Adipocyte (in vitro differentiated cells): ENCODE measurements at places on chromosomes 2 and 18.

- DNase-seq = no peak
These were observed 43.7 kb upstream of the NCK2 start for GRCh38 chr2:105701042-105701441.

- peak; percentile 57 for DNase-seq
These were observed 1.3 kb downstream of the PTPN2 start for GRCh38 chr18:12882453-12883371.

DNA sequence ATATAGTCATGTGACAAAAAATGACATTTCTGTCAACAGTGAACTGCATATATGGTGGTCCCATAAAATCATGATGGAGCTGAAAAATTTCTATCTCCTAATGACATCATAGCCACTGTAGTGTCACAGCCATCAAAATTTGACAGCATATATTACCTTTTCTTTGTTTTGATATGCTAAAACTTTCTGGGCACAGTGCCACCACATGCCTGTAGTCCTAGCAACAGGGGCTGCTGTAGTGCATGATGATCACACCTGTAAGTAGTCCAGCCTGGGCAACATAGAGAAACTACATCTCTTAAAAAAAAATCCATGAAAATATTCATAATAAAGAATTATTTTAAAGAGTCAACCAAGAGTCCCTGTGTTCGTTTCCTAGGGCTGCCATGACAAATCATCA is 155.5 kb upstream of the SERTAD2 start:
- no peak for DNase-seq

DNA sequence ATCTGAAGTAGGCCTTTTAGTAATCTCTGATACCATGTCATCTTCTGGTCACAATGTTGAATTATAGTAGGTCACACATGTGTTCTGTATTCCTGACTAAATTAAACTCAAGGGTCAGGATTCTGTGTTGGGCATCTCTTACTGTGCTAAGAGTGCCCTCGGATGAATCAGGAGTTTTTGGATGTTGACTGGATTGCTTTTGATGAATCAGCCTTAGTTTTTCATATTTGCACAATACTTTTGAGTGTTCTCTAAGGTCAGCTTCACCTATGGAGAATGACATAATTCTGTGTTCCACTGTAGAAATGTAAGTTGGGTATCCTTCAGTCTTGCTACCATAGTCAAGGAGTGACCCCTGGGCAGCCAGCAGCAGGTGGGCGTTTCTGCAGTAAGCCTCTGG is 190.1 kb downstream of the PTPRM start:
- DNase-seq = no peak

GRCh38 chr2:128237081-128237534 is 81.6 kb downstream of the HS6ST1 start:
- DNase-seq = peak; percentile 53

GRCh38 chr18:11969904-11970835 is 11.1 kb upstream of the IMPA2 start:
- no peak for DNase-seq

- no peak for DNase-seq
These were observed 58.9 kb upstream of the ARL4C start for GRCh38 chr2:234555616-234556249.

DNA sequence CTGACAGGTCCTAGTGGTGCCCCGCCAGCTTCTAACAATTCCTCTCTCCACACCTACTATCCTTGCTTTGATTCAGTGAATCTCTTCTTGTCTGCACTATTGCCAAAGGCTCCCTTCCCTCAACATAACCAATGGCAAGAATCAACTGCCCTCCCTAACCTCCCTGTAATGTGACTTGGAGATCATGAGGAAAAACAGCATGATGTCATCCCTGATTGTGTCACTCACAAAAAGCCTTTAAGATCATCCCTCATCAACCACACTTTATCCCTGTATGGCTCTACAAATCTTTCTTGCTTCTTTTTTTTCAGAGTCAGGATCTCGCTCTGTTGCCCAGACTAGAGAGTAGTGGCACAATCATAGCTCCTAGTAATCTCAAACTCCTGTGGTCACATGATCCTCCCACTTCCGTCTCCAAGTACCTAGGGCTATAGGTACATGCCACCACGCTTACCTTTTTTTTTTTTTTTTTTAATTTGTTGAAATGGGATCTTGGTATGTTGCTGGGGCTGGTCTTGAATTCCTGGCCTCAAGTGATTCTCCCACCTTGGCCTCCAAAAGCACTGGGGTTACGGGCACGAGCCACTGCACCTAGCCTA is 19.7 kb downstream of the SAP130 start:
- DNase-seq = no peak

GRCh38 chr2:38708900-38709566 is 42.1 kb downstream of the SRSF7 start:
- DNase-seq = no peak

GRCh38 chr2:5412001-5412400 is 280.2 kb upstream of the SOX11 start:
- DNase-seq = no peak

GRCh38 chr2:71721362-71721665 is 268.0 kb downstream of the DYSF start:
- DNase-seq = peak; percentile 48

- DNase-seq = no peak
These were observed 88.5 kb upstream of the COPS8 start for GRCh38 chr2:236997069-236997715.

- DNase-seq = no peak
These were observed 1867.4 kb downstream of the SUCLG1 start for GRCh38 chr2:82591718-82592117.

GRCh38 chr2:65130664-65131175 is 814 bp upstream of the RAB1A start:
- no peak for DNase-seq

- peak; percentile 25 for DNase-seq
These were observed 1062.7 kb downstream of the DSC3 start for GRCh38 chr18:29979881-29980280.

GRCh38 chr18:77013811-77014521 is 118.6 kb downstream of the MBP start:
- no peak for DNase-seq

DNA sequence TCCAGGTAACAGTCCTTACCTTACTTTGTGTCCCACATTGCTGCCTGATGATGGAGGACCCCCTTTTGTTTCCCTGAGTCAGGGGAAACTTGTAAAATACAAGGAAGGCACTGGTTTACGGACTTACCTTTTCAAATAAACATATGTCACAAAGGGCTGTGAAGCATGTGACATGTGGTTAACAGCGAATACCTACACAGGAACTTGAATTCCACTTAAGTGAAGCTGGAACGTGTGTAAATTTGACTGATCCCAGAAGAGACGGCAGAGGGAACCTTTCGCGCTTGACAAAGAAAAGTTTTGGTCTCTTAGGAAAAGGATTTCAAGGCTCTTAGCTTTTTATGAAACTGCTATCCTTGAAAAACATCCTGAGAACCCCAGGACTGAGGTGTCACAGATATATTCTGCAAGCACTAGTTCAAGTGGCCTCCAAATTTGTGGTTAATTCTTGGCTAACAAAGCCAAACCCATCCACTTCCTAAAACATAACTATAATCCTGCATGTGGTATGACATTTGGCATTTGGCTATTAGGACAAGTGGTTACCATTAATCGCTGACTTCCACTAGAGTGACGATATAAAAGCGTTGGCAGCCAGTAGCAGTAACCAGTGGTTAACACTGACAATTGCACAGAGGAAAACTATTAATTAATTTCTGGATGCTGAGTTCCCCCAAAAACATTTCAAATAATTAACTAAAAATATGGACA is 55.6 kb downstream of the ITGB6 start:
- no peak for DNase-seq

GRCh38 chr2:63791387-63791786 is 50.3 kb upstream of the UGP2 start:
- no peak for DNase-seq

DNA sequence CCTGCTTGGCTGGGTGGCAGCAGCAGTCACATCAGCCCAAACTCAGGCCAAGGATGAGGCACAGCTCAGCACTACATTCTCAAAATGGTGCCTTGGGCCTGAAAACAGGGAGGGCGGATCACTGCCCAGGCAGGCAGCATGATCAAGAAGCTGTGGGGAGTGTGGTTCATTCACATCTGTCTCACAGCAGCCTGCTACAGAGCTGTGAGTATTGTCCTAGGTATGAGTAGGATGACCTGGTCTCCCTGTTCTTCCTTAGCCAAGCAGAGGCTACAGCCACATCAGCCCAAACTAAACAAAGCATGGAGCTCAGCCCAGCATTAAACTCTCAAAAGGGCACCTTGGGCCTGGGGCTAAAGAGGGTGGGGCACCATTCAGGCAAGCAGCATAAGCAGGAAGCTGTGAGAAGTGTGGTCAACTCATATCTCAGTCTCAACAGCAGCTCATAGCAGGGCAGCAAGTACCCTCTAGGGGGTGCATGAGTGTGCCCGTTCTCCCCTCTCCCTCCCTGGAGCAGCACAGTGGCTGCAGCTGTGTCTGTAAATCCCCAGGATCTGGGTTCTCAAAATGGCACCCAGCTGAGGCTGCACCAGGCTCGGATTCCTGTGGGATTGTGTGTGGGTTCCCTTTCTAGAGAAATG is 139.6 kb downstream of the TRABD2A start:
- peak; percentile 8 for DNase-seq

DNA sequence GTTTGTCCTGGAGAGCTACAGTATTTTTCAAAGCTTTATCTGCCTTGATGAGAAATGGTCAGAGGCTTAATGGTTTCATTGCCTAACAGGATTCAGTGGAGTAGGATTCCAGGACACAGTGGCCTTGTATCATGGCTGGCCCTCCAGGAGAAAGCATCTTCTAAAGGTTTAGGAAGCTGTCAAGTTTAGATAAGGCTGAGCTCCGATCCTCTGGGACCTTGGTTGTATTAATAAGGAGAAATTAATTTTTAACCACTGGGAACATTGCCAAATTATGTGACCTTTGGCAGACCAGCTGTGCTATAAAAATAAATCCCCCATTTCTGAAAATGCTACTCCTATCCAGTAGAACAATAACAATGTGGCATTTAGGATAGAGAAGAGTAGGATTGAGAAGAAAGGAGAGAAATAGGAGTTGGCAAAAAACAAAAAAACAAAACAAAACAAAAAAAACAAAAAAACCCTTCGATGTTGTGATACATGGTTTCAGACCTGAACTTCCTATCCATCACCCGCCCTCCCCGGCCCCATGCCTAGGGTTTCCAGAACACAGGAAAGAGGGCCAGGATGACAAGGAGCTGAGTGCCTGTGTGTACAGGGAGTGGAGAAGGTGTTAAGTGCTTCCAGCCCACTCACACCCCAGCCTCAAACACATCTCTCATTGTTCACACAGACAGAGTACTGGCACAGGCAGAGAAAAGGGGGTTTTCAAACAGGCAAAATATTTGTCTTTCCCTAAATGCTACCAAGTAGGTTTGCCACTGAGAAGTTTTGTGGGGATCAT is 6.3 kb downstream of the NRP2 start:
- DNase-seq = no peak

GRCh38 chr2:152448606-152449005 is 113.6 kb downstream of the FMNL2 start:
- no peak for DNase-seq

DNA sequence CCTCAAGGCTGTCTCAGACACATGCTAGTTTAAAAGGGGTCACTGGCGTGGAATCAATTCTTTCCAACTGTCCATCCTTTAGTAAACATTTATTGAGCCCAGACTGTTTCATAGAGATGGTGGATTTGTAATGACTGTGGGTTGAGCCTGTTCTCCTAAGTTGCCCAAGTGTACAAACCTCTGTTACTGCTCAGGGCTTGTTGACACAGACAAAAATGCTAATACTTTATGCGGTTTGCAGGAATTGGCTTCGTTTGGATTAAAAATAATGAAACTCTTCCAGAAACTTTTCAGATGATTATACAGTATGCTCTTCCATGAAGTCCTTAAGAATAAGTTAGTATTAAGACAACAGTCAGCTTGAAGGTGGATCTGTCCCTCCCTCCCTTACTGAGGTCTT is 83.6 kb upstream of the MGAT5 start:
- DNase-seq = peak; percentile 51

DNA sequence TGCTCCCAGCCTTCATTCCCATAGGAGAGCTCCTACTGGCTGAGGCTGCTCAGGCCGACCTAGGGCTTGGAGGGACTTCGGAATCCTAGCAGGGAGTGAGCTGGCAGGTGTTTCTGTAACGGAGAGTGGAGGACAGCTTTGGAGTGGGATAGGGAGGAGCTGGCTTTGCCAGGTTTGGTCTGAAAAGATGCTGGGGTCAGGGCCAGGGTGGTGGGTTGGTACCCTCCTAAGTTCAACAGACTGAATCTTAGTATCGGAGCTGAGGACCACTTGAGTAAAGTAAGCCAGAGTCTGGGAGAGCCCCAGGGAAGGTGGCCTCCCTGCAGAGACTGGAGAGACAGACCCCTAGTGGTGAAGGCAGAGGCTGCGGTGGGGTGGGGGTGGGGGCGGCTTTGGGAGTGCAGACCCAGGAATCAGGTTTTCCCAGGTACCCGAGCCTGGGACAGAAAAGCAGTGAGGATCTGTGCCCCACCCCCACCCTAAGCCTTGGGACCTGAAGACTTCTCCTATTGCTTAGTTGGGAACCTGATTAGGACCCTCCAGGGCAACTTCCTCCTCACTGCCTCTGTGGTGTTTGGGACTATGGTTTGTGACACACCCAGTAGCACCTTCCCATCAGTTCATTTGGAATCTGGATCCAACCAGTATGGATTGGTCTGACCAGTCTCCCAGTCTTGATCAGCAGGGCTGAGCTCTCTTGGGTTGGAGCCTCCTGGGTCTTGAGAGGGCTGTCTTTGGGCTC is 3.0 kb downstream of the CNNM4 start:
- peak; percentile 34 for DNase-seq

DNA sequence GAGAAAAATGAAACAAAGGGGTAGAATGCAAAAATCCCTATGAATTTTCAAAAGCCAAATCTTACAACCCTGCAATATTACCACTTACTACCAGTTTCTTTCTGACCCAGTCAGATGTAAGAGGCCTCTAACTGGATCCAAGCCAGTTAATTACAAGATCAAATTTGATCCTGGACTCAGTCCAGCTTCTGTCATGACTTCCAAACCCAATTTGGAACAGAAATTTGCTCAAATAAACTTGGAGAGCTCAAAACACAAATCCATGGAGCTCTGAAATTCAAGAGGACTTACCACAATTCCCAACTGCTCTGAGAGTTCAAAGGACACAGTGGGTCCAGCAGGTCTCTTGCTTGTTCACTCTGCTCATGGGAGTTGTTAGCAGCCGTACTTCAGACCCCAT is 1271.7 kb upstream of the SLC39A10 start:
- DNase-seq = no peak

- DNase-seq = no peak
These were observed 269.4 kb upstream of the LRRTM1 start for GRCh38 chr2:80573950-80574349.

DNA sequence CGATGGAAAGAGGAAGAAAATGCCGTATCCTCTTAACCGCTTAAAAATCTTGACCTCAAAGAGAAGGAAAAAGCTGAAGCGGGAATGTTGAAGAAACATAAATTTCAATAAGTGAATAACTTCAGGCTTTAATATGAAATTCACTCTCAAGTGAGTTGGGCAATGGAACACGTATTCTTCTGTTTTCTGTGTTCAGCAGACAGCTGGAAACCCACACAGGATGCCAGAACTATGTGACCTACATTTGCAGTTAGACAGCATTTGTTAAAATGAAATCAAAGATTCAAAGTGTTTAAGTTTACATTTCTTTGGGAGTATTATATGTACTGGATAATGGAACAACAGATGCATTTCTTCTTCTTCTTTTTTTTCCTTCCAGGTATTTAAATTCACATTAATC is 80.5 kb upstream of the SPATS2L start:
- DNase-seq = peak; percentile 75

- peak; percentile 85 for DNase-seq
These were observed 45.3 kb upstream of the ROCK2 start for GRCh38 chr2:11389551-11390398.
